Stimulated activated CD8-positive, alpha-beta memory T cell treated with anti-CD3 and anti-CD28 coated beads, Interleukin-4, amount 100 ng/mL, for 48 hours (primary cell): ENCODE measurements at places on chromosomes 12 and 14.
A peak's percentile ranks its signal among the peaks of the same experiment; 100 is the strongest.

GRCh38 chr12:108732489-108733229 lies 1.3 kb upstream of the CORO1C start:
- DNase-seq: no peak

DNA sequence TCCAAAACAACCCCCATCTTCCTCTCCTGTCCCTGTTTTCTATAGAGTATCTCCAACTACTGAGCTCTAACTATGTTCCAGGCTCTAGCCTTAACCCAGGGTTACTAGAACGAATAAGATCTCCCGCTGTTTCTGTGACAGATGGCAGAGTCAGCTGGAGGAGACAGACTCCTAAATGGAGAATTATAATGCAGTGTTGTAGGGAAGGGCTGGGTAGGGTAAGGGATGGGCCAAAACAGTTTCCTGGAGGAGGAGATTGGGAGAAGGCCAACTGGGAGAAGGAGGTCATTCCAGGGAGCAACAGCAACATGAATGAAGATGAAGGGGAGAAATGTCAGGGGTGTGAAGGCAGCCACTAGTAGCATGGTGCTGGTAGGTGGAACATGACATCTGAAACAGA lies 73.4 kb upstream of the ANO4 start:
- no peak for DNase-seq

GRCh38 chr12:109439181-109439580 lies 37.9 kb downstream of the KCTD10 start:
- DNase-seq: no peak

DNA sequence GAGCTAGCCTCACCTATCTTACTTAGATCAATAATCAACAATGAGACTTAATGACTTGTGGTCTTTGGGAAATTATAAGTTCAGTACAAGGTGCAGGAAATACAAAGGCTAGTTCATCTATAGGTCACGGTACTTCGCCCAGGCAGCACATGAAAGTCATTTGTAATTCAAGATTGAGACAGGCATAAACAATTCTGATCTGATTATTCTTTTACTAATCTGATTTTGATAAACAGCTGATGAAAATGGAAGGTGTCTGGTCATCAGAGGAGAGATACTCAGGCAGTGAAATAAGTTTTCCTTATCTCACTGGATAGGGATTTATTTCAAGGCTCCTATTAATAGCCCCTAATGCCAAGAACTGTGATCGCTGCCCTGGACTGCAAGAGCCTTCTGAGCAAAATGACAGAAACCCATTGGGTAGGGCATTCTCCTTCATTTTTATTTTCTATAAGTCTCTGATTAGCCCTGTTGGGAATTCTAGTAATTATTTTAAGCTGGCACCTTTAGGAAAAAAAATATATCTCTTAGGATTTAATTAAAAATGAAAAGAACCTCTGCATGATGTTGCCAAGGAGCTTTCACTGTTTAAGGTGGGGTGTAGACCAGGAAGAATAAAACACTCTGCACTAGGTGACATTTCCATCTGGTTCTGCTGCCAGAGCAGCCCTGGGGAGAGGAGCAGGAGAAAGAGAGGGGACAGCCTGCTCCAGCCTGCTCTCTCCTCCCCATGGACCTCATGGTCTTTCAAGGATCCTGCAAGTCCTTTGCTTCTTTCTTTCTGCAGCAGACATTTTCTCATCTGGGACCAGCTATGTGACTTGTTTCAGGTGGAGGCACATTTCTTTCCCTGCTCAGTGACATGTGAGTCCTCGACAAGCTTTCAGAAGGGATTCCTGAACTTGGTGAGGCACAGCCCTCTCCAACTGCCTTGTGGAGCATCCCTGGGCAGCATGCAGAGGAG lies 44.8 kb downstream of the SSPN start:
- no peak for DNase-seq

DNA sequence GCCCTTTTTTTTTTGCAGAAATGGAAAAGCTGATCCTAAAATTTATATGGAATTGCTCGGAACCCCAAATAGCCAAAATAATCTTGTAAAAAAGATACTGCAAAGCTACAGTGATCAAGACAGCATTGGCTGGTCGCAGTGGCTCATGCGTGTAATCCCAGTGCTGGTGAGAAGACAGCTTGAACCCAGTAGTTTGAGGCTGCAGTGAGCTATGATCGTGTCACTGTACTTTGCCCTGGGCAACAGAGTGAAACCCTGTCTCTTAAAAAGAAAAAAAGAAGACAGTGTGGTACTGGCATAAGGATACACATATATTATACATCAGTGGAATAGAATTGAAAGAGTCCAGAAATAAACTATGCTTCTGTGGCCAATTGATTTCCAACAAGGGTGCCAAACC lies 5.4 kb downstream of the ITGB7 start:
- DNase-seq: no peak

DNA sequence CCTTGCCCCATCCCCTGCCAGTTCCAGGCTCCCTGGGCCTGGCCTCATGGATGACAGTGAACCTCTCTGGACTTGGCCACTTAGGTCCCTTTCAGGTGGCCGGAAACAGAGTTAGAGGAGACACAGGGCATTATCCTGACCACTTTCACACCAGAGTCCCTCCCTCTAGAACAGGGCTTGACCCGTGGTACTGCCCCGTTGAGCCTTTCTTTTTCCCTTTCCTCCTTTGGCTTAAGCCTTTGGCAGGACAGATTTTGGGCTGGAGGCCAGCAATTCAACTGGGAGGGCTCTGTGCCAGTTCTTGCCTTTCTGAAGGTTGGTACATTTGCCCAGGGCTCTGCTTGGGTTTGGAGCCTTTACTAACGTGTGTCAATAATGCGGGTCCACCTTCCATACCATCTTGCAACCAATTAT lies 22.8 kb downstream of the TPCN1 start:
- DNase-seq: no peak

- no peak for DNase-seq
These were observed 278.3 kb downstream of the SEC23A start for GRCh38 chr14:38824706-38825105.

DNA sequence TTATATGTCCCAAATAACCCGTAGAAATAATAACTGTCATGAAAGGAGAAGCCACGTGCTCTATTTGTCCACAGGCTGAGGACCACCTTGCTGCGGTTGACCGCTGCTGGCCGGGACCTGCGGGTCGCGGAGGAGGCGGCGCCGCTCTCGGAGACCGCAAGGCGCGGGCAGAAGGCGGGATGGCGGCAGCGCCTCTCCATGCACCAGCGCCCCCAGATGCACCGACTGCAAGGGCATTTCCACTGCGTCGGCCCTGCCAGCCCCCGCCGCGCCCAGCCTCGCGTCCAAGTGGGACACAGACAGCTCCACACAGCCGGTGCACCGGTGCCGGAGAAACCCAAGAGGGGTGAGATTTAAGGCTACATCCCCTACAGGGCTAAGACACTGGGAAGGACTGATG lies 21.0 kb downstream of the RPGRIP1 start:
- DNase-seq: peak; percentile 49

GRCh38 chr14:69083181-69083580 lies 69.7 kb downstream of the DCAF5 start:
- DNase-seq: no peak

DNA sequence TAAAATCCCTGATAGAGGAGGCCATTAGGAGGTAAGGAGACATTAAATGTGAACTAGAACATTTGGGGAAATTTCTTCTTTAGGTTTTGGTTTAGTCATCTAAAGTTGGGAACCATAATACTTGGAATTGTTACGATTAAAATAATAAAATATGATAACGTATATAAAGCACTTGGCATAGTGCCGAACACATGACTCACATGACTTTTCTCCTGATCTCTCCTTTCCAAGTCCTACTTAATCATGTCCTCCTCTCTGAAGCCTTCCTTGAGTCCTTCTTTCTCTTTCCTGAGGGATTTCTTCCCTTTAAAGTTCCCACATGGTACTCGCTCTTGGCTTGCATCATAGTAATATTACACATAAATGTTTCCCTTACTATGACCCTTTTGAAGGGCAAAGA lies 20.0 kb downstream of the BEST3 start:
- no peak for DNase-seq

DNA sequence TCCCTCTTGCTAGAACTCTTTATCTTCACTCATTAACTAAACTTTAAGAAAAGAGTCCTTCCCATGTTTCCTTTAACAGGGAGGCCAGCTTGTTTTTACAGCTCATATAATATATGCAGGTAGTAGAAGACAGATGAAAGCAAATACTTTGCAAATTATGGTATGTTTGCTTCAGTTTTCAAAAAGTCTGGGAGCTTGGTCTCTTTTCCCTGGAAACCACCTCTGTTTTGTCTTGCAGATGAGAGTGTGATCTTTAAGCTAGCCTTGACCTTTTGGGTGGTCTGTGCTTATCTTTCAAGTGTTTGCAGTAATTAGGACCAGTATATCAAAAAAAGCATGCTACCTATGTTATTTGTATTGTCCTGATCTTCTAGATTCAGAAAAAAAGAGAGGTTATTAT lies 62.7 kb downstream of the ERC1 start:
- DNase-seq: no peak

DNA sequence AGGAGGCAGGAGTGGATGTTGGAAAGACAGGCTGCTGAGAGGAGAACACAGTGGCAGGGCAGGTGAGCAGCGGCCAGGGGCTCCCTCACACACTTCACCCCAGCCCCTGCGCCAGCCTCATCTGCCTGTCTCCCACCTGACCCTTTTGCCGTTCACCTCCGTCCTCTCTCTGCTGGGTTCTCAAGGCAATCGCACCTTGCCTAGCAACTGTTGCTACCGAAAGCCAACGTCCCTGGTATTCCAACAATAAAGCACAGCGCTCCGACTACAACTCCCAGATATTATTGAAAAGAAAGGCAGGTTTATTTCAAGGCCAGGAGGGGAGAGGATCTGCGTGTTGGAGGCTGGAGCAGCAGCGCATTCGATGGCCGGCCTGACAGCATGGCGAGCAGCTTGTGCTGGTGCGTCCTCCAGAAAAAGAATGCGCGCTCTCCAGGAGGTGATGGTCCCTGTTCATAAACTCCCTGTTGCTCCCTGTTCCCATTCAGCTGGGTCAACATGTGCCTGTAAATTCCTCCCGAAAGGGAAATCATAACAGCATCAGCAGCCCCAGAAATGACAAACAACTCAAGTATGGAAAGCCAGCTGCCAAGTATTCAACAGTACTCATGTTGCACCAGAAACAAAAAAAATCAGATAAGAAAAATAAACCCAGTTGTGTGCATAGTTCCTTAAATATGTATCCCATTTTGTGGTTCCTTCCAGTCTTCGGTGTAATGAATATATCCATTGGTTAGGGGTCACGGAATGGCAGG lies 153.0 kb upstream of the DIO3 start:
- no peak for DNase-seq

GRCh38 chr12:119780786-119781434 lies 96.2 kb downstream of the CIT start:
- DNase-seq: no peak
